ENCODE measurements at places on chromosomes 2 and 18.

DNA sequence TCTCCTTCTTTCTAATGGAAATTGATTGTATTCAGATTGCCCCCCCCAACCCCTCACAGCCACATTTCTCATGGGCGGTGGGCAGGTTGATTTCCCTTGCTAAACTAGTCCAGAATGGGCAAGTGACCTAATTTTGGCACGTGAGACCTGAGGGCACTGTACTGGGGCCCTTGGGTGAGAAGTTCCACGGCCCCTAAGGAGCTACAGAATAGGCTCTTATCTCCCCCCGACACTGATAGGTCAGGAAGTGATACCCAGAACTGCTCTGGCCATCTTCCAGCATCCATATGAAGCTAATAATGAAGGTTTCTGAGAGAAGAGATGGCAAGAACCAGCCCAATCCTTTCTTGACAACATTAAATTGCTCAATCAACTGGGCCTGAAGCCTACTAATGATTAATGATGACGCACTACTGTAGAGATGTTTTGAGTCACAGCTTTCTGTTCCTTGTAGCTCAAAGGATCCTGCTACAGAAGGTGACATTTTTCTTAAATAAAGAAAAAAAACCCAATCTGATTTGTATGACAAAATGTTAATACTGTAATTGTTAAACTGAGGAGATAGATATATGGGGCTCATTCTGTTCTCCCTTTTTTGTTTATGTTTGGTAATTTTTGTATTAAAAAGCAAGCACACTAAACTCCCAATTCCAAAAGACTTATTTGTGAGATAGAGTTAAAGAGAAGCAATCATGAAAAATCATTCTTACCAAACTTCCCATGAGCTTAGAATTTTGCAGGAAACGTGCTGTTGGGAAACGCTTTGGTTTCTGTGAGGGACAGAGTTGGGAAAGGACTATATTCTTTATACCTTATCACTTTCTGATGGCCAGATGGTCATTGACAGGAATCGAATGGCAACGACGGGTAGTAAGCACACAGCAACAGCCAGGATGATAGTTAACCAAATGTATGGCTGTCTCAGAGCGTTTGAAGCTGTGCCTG is 28.2 kb upstream of the NARS1 start:
- DNase-seq, result no peak

GRCh38 chr18:65852273-65852672 is 101.5 kb downstream of the CDH7 start:
- no peak for DNase-seq

DNA sequence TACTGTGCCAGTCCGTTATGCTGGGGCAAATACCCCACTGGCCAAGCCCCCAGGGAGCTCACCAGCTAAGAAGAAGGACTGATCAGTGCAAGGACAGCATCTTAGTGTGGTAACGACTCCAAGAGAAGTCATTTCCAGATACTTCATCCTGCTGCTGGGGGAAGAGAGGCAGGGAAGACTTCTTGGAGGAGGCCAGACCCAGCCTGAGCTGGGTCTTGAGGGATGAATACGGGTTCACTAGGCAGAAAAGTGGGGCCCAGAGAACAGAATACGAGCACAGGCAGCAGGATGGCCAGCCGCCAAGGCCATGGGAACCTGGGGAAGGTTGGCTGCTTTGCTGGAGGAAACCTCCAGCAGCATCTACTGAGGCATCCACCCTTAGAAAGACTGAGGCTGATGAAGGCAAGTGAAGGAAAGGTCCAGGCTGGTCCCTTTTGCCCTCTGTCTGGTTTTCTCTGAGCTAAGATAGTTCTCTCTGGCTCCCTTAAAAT is 84.1 kb downstream of the GLI2 start:
- DNase-seq, result no peak

DNA sequence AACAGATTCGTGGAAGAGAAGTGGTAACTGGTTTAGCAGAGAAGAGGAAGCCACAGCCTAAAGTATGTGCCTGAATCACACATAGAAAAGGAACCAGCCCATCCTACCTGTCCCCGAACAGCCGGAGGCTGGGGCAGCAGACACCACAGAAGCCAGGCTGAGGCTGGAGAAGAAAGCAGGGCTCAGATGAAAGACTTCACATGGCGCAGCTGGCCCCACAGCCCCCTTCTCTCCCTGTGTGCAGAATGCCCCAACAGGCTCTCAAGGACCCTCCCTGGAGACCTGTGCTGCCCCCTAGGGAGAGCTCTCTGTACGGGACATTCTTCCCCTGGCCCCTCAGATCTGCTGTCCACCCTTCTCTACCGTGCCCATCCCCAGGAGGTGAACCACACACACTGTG is 83.5 kb upstream of the RAB12 start:
- DNase-seq, result no peak

GRCh38 chr18:55237660-55238059 is 278.4 kb upstream of the CCDC68 start:
- no peak for DNase-seq

- no peak for DNase-seq
Observed at GRCh38 chr2:59025157-59025757, 784.1 kb upstream of the FANCL start.

GRCh38 chr2:136281281-136282114 is 163.5 kb upstream of the CXCR4 start:
- no peak for DNase-seq

DNA sequence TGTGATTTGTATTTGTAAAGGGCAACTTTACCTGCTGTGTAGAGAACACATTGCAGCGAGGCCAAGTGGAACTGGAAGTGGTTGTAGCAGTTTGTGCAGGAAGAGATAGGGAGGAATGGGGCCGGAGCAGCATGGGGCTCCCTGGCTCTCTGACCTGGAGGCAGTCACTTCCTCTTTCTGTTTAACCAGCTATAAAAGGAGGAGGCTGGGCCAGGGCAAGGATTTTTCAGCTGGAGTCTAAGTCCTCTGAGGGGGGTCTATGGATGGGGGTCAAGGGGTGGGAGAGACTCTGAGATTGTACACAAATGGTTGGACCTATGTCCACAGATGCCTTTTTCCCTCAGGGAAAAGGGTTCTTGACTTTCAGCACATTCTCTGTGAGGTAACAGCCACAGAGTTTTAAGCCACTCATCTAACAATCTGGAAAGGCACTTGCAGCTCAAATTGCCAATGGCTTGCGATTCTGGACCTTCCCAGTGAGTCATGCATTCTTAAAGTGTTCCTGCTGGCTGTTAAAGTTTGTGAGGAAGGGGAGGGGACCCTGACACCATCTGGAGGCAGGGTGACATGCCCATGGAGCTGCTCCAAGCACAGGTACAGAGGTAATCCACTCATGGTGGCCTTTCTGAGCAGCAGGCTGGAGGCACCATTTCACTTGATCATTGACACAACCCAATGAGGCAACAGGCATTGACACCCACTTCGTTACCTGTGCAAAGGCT is 347.0 kb downstream of the CYRIA start:
- no peak for DNase-seq

- peak; percentile 44 for DNase-seq
Observed at GRCh38 chr18:58552057-58552461, 76.8 kb downstream of the ALPK2 start.

DNA sequence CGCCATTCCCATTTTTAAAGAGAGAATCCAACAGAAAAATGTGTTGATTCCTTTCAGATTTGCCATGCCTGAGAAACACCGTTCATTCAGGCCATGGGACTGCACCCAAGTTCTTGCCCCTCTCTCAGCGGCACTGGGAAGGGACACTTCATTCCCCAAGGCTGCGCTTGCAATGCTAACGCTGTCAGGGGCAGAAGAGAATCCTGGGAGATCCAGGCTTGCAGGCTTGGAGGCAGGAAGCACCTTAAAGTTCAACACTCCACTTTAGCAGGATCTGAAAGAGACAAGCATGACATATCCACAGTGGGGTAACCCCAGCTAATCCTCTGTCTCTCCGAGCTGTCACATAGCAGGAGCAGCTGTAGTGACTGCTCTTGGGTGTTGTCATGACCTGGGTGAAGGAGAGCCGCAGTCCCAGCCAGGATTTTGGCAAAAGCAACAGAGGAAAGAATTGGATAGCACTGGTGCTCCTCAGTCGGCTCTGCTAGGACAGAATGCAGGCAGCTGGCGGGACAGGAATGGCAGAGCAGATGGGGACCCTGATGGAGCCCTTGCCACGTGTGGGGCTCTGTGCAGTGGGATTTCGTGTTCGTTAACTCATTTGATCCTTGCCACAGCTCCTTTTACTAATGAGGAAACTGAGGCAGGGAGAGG is 22.0 kb upstream of the ODC1 start:
- no peak for DNase-seq

DNA sequence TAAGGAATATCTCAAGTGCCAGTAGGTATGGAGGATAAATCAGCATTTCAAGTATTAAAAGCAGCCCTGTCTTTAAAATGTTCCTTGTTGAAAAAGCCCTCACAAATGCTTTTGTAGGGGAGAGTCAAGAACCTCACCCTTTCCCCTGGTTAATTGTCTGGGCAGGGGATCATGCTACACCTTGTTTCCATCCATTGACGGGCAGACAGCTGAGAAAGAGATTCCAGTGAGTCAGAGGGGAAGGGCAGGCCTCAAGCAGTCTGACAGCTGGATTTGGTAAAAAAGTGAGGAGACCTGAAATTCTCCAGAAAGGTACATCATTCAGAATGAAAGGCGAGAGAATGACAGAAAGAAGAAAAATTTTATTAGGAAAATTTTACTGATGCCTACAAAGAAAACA is 203.2 kb upstream of the CYP26B1 start:
- DNase-seq, result no peak

DNA sequence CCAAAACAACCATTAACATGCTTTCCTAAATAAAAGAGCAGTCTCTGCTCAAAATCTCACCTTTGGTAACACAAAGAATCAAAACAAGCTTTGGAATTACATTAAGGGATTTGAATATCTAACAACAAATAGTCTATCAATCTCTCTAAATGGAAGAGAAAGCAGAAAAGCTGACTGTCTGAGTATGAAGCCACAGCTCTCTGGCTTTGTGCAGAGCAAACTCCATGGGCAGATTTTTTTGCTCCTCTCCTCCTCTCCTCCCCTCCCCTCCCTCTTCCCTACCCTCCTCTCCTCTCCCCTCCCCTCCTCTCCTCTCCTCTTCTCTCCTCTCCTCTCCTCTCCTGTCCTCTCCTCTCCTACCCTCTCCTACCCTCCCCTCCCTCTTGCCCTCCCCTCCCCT is 329.5 kb upstream of the ETAA1 start:
- DNase-seq, result no peak

- DNase-seq, result no peak
Observed at GRCh38 chr18:23433360-23433759, 19.7 kb upstream of the RIOK3 start.

Data from non-pigmented ciliary epithelial cell (primary cell).